Activated naive CD4-positive, alpha-beta T cell treated with Interleukin-2 at 50 U/mL for 16 hours (primary cell): ENCODE measurements at places on chromosomes 6 and 20.
A peak's percentile ranks its signal among the peaks of the same experiment; 100 is the strongest.

- DNase-seq: no peak
Observed at GRCh38 chr6:8155259-8156012, 53.1 kb upstream of the EEF1E1 start.

GRCh38 chr20:58851969-58852458, 502 bp upstream of the GNAS start:
- no peak for DNase-seq

- DNase-seq: no peak
Observed at GRCh38 chr20:16747291-16747811, 807 bp upstream of the OTOR start.

GRCh38 chr20:48986899-48987298, 59.2 kb upstream of the CSE1L start:
- no peak for DNase-seq

GRCh38 chr6:170420283-170420682, 113.7 kb downstream of the FAM120B start:
- DNase-seq: no peak

- DNase-seq: no peak
Observed at GRCh38 chr6:98574984-98575383, 259.4 kb upstream of the POU3F2 start.

- DNase-seq: peak; percentile 22
Observed at GRCh38 chr6:34145161-34146020, 496 bp downstream of the GRM4 start.

DNA sequence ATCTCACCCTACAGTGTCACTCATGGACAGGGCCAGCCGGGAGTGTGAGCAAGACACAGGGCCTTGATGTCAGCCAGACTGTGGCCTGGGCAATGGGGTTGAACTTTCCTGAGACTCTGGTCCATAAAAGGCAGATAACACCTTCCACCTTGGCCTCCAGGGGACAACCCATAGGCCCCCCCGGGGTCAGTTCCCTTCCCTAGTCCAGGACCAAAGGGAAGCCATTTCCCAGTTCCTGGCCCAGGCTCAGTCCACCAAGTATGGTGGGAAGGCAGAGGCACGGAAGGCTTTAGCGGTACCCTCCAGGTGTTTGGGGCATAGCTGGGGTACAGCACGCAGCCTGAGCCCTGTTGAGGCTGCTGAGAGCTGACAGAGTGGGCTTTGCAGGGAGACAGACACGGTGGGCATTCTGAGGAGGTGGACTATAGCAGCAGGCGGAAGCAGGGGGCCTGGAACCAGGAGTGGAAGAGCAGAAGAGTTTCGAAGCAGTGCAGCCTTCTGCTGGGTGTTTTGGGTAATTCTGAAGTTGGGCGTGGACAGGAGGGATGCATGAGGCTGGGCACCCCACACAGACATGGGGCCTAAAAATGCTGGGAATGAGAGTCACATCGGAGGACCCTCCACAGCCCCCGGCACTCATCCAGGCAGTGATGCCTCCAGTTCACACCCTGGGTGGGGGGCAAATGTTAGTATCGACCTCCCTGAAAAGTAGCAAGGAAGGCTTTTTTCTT, 43.9 kb upstream of the CD93 start:
- DNase-seq: no peak

DNA sequence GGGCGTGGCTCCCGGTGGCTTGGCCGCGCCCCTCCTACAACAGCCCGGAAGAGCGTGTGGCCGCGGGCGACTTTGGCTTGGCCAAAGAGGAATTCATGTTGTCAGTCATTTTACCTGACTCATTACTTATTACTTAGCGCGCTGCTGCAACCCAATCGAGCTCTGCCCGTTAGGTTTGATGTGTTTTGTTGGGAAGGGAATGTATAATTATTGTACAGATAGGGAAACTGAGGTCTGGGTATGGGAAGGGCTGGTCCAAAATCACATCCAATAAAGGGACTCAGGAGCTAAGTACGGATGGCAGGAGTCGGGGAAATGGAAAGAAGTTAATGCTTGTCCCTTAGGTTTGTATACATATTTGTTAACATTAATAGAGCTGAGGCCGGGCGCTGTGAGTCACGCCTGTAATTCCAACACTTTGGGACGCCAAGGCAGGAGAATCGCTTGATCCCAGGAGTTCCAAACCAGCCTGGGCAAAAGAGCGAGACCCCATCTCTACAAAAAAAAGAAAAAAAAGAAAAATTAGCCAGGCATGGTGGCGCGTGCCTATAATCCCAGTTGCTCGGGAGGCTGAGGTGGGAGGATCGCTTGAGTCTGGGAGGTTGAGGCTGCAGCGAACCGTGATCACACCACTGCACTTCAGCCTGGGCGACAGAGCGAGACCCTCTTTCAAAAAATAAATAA, 639 bp upstream of the ZNF335 start:
- no peak for DNase-seq

DNA sequence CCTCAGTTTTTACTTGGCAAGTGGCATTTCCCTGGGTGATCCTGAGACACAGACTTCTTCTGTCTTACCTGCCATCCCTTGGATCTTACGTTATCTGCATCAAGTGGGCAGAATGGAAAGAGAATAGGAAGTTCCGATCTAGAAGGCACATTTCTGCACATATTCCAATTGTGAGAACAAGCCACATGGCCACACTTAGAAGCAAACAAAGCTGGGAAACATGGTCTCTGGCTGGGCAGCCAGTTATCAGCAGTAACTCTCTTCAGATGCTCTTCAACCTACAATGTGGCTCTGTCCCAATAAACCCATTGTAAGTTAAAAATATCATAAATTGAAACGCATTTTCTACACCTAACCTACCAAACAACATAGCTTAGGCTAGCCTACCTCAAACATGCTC, 67.3 kb upstream of the CCN6 start:
- no peak for DNase-seq

DNA sequence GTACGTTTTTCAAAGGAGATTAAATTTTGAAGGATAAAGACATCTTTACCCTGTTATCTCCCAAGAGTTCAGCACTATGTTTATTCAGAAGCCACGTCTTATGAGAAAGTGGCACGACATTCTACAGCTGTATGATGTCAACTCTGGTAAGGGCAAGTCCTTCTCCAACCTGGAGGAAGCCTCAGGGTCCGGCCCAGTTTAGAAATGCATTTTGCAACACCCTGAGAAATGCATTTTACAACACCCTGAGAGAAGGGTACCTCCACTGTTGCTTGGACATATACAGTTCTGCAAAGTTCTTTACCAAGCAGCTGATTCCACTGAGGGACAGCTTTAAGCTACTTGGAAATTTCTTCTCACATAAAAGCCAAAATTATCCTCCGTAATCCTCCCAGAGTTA, 17.5 kb downstream of the NAPB start:
- no peak for DNase-seq

DNA sequence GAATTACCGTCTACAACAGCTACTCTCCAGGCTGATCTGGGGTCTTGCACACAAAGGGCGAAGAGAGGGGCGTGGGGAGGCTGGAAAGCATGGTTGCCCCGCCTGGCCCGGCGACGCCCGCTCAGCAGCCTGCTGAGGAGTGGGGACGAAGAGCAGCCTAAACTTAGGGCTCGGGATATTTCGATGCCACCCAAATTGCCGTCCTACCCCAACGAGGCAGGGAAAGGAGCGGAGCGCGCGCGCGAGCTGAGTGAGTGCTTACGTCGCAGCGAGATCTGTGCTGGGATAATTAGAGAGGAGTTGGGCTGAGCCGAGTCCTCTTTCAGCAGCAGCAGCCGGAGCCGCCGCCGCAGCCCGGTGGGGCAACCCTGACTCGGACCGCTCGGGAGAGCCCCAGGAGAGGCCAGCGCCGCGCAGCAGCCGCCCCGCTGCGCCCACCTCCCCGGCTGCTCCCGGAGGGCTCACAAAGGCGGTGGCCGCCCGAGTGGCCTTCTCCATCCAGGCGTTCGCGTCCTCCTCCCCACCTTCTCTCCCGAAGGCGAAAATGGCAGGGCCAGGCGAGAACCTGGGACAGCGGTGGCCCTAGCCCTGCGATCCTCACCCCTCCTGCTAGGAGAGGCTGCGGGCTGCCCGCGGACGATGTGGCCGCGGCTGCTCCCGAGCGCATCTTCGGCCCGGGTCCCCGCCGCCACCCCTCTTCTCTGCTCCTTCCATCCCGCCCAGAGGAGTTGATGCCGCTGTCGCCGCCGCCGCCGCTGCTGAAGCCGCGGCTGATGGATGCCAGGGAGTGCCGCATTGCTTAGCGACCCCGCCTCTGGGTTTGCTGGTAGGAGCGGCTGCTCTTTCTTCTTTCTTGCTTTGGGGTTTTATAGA, at the start of gene CLVS2:
Gene CLVS2 (plus strand): TSS at position 315 of the 873 bp plus-strand sequence. CDS start 1,543 bp downstream, outside the sequence.
- DNase-seq: no peak

DNA sequence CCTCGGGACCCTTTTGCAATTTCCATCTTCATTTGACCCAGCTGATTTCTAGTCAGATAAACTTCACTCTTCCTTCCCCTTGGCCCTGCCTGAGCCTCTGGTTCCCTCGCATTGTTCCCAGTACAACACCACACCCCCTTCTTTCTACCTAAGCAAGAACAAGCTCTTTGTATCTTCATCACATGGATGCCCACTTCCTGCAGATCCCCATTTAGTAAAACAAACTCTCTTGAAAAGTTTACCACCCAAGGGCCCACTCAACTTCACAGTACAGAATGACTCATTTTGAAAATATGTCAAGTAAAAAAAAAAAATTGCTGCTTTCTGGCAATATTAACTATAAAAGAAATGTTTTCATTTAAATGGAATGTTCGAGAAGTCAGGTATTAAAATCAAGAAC, 5.2 kb downstream of the FAXC start:
- no peak for DNase-seq

DNA sequence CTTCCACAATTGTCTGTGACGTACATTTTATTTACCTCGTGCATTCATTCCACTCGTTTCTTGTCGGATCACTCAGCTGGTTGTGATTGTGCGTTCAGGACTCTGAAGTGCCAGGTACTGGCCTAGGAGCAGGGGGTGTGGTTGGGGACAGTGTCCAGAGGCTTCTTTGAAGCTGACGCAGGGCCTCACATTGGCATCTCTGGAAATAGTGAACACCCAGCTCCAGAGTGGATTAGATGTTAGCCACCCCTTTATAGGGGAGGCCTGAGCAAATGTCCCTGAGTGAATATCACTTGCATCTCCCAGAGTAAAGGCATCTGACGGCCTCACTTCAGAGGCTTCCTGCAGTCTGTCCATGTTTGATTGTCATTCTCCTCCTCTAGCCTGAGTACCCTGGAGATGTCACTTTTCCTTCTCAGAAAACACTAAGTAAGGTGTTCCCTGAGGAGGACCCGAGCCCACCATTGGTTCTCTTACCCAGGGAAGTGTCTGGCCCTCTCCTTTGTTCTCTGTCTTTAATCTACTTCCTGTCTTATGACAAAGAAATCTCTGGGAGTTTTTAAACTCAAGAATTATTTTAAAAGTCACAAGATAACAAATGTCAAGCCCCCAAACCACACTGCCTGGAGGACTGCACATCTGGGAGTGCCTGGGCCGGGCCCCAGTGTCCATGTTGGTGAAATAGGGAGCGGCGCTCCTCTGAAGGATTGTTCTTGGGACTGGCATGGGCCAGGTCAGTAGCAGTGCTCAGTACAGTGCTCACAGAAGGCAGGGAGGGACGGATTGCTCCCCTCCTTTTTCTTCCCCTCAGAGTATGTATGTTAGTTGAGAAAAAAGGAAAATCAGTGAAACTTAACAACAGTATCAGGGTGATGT, 10.8 kb downstream of the STX16 start:
- no peak for DNase-seq

DNA sequence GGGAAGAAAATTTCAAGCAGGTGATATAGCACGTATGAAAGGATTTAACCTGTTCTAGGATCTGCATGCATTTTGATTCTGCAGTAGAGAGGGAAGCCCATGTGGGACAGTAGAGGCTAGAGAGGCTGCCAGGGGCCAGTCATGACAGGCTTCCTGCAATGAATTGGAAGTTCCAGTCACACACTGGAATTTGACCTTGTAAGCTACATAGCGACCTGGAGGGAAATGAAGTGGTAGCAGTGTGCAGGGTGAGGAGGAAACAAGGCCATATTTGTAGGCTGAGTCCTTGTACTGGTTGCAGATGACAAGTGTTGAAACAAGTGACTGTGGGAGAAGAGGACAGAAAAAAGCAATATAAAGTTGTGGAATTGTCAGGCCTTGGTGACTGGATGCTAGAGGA, 58.6 kb upstream of the OLIG3 start:
- no peak for DNase-seq

DNA sequence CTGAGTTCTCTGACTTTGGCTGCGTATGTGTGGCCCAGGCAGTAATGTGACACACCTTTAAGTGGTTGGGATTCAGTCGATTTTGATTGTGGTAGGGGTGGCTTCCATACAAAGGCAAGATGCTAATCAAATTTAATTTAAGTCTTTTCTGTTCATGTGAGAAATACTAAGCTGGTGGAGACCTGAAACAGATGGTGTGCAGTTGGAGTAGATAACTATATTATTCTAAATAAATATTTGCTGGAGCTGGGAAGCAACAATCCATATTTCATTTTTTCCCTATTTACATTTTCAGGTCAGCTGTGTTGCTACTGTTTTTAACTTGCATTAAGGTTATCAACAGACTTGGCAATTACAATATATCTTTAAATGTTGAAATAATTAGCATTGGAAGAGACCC, 67.4 kb upstream of the C20orf144 start:
- DNase-seq: no peak

- DNase-seq: no peak
Observed at GRCh38 chr6:34736823-34737222, 20.5 kb upstream of the SNRPC start.
